ENCODE measurements at places on chromosomes 6 and 20.

DNA sequence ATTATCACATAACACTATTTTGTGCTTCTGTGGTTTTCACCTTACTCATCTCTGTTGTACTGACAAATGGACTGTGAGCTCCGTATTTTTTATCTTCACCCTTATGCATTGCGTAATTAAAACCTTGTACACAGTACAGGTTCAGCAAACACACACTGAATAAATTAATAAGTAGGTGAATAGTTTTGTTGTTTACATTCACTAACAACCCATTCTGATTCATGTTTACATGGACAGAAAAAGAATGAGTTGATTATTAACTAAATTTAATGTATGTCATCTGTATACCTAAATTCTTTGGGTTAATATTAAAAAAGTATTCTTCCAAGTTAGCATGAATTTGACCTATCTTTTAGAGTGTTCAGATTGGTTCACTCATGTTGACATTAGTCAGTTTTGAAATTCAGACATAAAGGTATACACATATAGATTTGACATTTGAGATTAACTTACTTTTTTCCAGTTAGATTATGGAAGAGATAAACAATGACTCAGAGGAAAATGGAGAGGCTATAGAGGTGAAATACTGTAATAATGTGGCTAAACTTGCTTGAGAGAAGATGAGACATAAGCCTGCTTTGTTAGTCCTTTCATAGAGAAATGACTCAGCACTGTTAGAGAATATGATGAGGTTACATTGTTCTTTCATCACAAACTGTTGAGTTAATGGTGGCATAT lies 541.7 kb upstream of the FLRT3 start:
- DNase-seq, result no peak

GRCh38 chr6:28474441-28475219 lies 31.3 kb upstream of the ZSCAN23 start:
- no peak for DNase-seq

- no peak for DNase-seq
Measured at GRCh38 chr6:130547723-130548122, 181.9 kb downstream of the TMEM200A start.

- DNase-seq, result no peak
Measured at GRCh38 chr6:33118525-33119123, 42.8 kb downstream of the HLA-DPB1 start.

- DNase-seq, result no peak
Measured at GRCh38 chr6:141830530-141830929, 302.2 kb upstream of the GJE1 start.

DNA sequence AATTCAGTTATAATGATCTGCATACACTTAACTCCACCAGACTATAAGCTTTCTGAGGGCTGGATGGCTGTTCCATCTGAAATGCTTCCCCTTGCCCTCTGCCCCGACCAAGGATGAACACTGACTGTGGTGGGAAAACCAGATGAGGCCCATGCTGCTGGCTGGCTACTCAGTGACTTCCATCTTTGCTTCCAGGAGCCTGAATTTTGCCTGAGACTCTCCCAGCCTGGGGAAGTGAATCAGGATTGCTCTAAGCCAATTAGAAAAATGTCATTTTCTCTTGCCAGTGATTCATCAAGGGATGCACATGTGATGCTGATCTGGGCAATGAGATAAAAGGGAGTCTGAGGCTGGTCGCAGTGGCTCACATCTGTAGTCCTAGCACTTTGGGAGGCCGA lies 1.7 kb upstream of the TOMM34 start:
- no peak for DNase-seq

DNA sequence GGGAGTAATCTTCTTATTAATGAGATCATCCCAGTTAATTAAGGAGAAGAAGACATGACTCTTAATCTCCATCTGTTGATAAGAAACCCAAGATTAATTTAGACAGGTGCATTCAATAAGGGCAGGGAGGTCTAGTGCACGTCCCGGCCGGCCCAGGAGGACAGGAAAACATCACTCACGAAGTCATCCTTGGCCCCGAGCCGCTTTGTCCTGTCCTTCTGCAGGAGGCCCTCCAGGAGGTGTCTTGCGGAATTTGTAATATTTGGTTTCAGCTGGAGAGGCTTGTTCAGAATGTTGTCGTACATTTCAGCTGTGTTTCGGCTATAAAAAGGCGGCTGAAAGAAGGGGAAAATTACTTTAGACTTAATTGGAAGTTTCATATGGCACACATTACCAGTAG lies 118.4 kb upstream of the SLC2A12 start:
- DNase-seq, result no peak

GRCh38 chr6:149043476-149044130 lies 273.9 kb upstream of the TAB2 start:
- DNase-seq, result no peak

- DNase-seq, result no peak
Measured at GRCh38 chr6:85569323-85569722, 24.3 kb downstream of the SNX14 start.
